Activated CD4-positive, alpha-beta T cell treated with anti-CD3 and anti-CD28 coated beads, Interleukin-2, amount 50 U/mL, for 16 hours (primary cell): ENCODE measurements at places on chromosomes 7 and 10.

DNA sequence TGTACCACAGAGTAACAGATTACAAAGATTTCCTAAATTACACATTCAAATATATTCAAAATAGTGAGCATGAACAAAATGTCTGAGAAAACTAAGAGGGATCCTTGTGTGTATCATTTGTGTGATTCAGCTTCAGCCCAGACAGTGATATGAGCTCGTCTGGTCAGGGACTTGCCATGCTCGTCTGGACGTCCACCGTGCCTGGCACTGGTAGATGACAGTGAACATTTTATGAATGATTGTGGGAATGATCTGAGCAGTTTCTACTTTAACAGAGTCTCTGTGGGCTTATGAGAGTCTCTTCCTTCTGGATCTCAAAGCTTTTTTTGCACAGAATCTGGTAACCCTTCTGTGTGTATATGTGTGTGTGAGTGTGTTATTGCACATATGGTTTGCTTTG is 34.2 kb upstream of the ANKRD2 start:
- no peak for DNase-seq

DNA sequence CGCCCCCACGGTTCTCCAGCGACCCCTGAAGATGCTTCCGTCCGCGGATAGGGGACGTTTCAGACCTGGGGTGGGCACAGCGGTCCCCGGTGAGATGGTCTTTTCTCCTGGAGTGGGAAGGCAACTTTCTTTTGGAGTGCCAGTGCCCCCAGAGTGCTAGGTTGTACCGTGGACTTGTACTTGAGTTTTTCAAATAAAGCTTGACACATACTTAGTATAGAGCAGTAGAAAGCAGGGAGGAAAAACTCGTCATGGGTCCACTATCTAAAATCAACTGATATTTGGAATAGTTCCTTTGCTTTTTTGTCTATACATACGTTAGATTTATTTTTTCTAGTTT is 28.4 kb downstream of the RBM20 start:
- DNase-seq, result no peak

- DNase-seq, result no peak
Observed at GRCh38 chr10:93160829-93161228, 87.1 kb downstream of the CYP26A1 start.

DNA sequence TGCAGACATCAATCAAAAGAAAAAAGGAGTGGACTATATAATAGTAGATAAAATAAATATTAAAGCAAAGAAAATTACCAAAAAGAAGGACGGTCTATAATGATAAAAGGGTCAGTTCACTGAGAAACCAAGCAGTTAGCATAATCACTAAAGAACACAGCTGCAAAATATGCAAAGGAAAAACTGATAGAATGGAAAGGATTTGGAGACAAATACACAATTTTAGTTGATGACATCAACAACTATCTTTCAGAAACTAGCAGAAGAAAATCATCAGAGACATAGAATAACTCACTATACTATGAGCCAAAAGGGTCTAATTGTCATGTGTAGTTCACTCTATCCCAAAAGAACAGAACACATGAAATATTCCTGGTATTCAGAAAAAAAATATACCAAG is 316.4 kb upstream of the IGFBP3 start:
- no peak for DNase-seq

DNA sequence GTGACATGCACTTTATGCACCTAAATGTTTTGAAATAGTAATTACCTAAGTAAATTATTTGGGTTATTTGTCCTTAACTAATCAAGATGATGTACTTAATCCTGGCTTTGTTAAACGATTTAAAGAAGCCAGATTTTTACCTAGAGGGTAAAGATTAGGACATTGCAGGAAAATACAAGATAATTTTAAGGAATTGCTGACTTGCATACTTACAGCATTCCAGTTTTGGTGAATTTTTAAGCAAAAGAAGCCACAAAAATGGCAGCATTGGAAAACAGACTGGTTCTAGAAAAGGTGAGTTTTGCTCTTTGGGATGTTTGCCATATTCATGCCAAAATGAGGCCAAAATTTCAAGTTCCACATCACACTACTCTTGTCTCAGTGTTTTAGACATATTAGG is 33.4 kb downstream of the BCAP29 start:
- DNase-seq, result no peak

DNA sequence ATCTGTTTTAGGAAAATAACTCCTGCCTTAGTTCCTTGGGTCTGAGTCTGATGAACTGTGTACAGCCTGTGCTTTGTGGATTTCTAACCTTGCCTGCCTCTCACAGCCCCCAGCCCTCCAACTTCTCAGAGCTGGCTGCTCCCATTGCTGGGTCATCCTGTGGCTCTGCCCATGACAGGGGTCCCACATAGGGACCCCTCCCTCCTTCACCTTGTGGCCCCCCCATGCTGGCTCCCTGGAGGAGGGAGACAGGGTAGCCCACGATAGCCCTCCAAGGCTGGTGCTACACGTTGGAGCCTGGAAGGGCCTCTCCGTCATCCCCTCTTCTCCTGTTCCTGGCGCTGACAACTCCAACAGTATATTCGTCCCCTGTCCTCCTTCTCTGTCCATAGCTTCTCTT is 2.8 kb upstream of the DENND2A start:
- no peak for DNase-seq

DNA sequence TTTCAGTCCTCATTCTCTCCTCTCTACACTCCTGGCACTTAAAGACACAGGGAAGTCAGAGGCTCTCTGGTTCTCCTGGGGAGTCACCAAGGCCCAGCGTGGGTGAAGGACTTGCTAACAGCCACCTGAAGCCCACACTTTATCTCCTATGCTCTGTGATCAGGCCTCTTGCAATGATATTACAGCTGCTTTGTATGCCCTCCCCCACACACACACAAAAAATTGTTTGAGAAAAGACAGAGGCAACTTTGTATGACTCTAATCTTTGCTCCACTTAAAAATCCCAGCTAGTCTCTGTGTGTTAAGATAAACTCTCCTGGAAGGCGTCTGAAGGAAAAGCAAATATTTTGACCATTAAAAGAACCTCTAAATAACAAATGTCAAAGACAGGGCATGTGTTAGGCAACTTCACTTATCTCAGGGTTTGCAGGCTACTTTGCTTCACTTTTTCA is 507.2 kb downstream of the TNS3 start:
- DNase-seq, result no peak

- no peak for DNase-seq
Observed at GRCh38 chr7:96120445-96121225, 201.3 kb downstream of the SLC25A13 start.

GRCh38 chr10:72328829-72329204 is 25.9 kb downstream of the DNAJB12 start:
- peak; percentile 46 for DNase-seq

DNA sequence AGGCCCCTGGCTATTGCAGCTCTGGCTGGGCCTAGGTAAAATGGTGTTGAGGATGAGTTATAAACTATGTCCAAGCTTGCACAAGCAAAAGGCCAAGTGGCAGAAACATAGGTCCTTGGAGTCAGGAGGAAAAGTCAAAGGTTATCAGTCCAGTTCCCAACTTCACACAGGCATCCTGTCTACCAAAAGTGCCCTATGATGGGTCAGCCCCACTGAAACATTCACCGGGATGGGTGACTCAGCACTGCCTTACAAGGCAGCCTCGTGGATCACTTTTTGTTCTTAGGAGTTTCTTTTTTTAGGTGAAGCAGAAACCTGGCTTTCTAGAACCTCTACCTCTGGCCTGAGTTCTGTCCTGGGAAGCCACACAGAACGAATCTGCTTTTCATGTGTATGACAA is 158.8 kb upstream of the LYZL2 start:
- no peak for DNase-seq

DNA sequence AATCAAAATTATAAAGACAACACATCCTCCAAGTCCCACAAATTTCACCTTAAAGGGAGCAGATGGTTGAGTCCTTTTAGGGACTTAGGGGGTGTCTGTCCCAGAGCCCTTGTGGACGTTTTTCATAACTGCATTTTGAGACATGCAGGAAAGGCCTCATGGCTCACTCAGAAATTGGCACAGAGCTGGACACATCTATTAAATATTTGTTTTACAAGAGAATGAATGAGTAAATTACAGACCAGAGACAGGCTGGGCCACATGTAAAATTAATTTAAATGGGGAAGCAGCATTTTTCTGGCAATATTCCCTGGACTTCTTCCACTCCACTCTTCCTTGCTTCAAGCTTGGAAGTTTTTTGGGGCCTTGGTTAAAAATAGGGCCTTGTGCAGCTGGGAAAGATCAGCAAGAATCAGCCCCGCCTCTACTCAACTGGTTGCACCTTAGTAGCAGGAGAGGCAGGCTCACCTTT is 20.0 kb downstream of the LAMB1 start:
- DNase-seq, result no peak
